ENCODE measurements at places on chromosomes 3 and 15.

- no peak for DNase-seq
These were observed 226.8 kb downstream of the NTRK3 start for GRCh38 chr15:88029696-88030095.

- DNase-seq: no peak
These were observed 40.4 kb downstream of the TM2D3 start for GRCh38 chr15:101611580-101612299.

GRCh38 chr15:33360886-33361285 lies 50.1 kb downstream of the RYR3 start:
- no peak for DNase-seq

GRCh38 chr15:67178569-67179210 lies 75.8 kb downstream of the AAGAB start:
- DNase-seq: no peak

DNA sequence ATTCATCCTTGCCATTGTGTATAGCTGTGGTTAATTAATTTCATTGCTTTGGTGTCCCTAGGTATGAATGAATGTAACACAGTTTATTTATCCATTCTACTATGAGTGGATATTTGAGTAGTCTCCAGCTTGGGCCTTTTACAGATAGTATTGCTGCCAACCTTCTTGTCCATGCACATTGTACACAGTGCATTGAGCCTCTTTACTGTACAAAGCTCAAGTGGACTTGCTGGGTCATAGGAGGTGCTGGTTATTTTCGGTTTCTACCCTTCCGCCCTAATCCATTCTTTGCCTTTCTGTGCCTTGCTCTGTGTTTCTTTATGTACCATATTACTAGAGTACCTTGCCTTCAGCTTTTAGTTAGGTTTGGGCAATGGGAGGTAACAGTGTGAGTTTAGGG lies 60.7 kb downstream of the DUT start:
- DNase-seq: no peak

GRCh38 chr3:188697127-188697526 lies 474.6 kb upstream of the TPRG1 start:
- DNase-seq: no peak

GRCh38 chr3:11513817-11514135 lies 129.9 kb downstream of the VGLL4 start:
- DNase-seq: no peak

DNA sequence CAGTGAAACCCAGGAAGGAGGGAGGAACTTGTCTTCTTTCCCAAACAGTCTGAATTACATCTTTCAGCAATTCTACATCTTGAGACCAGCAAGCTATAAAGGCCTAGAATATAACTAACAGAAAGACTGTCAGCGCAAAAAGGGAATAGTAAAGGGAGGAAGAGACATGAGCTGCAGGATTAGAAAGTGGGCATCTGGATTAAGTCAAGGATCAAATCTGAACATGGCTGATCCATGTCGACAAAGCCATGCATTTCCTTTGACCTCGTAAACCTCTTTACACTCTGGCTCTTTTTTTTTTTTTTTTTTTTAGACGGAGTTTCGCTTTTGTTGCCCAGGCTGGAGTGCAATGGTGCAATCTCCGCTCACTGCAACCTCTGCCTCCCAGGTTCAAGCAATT lies 35.4 kb upstream of the KCNMB3 start:
- no peak for DNase-seq

GRCh38 chr3:48820612-48821324 lies 26.9 kb downstream of the PRKAR2A start:
- DNase-seq: no peak

DNA sequence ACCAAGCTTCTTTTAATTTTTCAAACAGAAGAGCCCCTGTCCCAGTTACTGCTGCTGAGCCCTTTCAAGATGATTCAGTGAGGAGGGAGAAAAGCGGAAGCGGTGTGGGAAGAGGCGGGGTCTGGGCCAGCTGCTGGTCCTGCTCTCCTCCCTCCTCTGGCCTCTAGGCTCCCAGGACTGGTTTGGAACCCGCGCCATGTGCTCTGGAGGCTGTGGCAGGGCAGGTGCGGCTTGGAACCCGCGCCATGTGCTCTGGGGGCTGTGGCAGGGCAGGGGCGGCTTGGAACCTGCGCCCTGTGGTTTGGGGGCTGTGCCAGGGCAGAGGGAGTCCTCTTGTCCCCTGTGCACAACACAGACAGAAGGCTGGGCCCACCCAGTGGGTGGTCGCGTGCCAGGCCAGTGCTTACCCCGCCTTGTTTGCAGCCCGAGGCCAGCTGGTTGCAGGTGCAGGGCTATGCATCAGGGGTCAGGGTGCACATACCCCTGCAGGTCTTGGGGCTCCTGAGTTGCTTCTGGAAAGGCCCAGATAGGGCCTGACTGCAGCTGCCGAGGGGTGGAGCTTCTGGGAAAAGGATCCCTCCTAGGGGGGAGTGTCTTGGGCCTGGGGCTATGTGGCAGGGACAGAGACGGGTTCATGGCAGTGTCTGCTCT lies 12.2 kb downstream of the ALG1L2 start:
- DNase-seq: no peak

DNA sequence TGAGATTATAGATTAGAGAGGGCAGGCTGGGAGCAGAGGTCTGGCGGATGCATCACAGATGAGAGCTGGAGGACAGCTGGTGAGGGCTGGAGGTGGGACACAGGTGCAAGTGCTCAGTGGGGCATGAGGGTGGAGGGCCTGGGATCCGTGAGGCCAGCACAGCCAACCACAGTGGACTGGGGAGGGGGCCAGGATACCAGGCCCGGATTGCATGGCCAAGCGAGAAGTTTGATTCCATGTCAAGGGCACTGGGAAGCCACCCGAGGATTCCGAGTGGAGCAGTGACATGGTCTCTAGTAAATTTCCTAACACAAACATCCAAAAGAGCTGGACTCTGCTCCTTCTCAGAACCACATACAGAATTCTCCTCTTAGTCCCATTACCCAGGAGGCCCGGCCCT lies 44.0 kb upstream of the SLC41A3 start:
- no peak for DNase-seq

DNA sequence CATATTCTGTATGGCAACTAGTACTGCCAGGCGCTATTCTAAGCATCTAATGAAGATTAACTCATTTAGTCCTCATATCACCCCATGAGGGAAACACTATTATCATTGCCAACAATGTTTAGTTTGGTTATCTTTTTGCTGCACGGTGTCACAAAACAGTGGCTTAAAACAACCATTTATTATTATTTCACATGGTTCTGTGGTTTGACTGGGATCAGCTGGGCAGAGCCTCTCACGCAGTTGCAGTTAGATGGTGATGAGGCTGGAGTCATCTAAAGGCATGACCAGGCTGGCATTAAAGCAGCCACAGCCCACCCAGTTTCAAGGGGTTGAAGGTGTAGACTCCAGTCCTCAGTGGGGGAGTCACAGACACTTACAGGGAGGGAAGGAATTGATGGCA lies 32.8 kb upstream of the RASA2 start:
- no peak for DNase-seq

- no peak for DNase-seq
These were observed 28.8 kb upstream of the GYG1 start for GRCh38 chr3:148962513-148962912.

Measured in stimulated activated CD4-positive, alpha-beta T cell treated with anti-CD3 and anti-CD28 coated beads, Interleukin-15, amount 100 ng/mL, for 1 hour (primary cell).